Tongue (tissue), 3 donors: ENCODE measurements at places on chromosomes 13 and 19. TPM values are rescaled to one million over a fixed set of nuclear protein-coding genes. Genes with fewer than 3 reads are reported as not detected.

GRCh38 chr19:13092606-13093235 is 9.9 kb downstream of the LYL1 start:
- no peak for DNase-seq

DNA sequence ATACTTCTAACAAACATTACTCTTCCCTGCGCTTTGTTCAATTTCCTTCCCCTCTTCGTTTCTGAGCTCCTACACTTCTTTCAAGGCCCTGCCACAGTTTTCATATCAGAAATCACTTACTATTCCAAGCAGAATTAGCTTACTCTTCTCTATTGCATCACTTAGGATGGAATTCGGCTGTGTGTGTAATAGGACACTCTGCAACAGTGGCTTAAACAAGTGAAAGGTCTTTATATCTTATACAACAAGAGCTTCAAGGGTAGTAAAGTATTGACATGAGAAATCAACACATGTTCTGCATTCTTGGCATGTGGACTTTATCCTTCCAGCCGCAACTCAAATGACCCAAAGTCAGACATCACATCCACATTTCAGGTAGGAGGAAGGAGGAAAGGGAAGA is 279.6 kb downstream of the PCDH20 start:
- no peak for DNase-seq

GRCh38 chr19:18542941-18543813 is at the start of gene FKBP8:
Gene FKBP8, minus strand, starts transcription at chr19:18543573. Its CDS starts 1,603 bp downstream, at chr19:18541970.
- DNase-seq: peak; percentile 96

Gene SIGLEC5
- not detected for total RNA-seq

Gene FPR3
- 1.4 TPM for total RNA-seq

Gene ODAD3
- total RNA-seq: not detected

Gene CGB7
- total RNA-seq: 0.21 TPM
